ENCODE measurements at places on chromosomes 12 and 14.
A peak's percentile ranks its signal among the peaks of the same experiment; 100 is the strongest.

- peak; percentile 73 for DNase-seq
These were observed 2.3 kb upstream of the AGAP2 start for GRCh38 chr12:57740656-57741412.

DNA sequence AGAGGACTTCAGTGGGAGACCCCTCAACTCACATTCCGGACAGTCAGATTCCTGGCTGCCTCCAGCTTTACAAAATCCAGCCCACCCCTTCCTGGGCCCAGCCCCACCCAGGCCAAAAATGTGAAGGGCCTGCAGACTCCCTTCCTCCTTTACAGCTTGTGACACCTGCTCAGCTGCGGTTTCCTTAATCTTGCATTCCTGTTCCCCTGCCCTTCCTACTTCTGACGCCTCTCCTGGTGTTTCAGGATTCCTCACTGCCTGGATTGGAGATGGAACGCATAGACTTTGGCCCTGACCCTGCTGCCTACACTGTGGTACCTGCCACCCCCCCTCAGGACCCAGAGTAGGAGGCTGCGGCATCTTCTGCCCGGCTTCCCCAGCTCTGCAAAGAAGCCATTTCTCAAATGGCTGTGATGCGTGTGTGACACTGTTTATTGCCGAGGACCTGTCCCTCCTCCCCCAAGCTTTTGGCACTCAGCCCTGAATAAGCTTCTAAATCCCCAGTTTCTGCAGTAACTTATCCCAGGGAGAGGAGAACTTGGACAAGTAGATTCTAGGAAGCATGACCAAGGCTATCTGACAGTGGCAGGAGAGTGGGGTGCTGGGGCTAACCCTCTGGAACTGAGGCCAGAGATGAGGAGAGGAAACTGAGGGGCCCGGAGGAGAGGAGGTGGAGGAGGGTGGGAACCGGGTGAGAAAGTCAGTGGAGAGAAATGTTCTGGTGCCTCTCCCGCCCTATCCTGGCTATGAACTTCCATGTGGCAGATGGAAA, 24.9 kb upstream of the BCDIN3D start:
- DNase-seq = peak; percentile 19

- DNase-seq = no peak
These were observed 23.7 kb upstream of the CERS5 start for GRCh38 chr12:50190859-50191258.

GRCh38 chr12:28145216-28145615, 45.0 kb upstream of the CCDC91 start:
- no peak for DNase-seq

GRCh38 chr14:70801836-70802235, 7.5 kb downstream of the MAP3K9 start:
- DNase-seq = no peak

DNA sequence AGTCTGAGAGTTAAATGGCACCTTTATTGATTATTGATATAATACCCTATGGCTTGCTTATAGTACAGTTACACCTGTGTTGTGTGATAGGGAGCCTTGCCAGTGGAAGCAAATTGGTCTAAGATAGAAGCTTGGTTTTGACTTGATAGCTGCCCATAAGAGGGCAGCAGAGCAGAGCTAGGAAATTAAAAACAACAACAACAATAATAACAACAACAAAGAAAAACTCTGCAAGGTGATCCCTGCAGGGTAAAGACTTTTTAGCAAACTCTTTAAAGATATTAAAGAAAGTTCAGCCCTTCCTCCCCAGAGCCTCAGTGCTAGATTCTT, 18.0 kb upstream of the RNASE10 start:
- DNase-seq = peak; percentile 44

DNA sequence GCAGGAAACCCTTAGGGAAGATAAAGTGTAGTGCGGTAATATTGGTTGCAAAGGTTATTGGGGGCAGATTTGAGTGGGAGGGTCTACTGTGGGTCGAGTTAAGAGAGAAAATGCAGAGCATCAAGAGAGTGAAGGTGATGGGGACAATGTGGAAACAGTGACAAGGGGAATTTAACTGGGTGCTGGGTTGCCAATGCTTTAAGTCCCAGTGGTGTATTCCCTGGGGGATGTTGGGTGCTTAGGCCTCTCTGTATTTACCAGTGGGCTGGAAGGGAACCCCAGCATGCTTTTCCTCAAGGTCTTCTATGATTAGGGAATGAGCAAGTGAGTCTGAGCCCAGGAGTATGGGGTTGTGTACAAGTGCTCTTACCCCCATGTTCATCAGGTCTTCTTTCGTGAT, 10.6 kb downstream of the BCAT1 start:
- DNase-seq = no peak

DNA sequence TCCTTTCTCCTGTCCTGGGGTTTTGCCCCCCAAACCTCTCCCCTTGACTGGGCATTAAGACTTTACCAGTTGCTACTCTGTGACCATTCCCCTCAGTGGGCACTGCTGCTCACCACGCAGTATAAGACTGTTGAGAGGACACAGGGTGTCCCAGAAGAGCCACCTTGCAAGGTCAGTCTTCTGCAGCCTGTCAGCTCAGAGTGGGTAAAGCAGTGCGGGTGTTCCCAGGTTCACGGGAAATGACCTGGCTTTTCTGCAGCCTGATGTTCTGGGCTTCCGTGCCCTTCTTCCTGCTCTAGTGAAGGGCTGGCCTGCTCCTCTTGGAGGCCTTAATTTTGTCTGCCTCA, 34.2 kb downstream of the KCNA1 start:
- no peak for DNase-seq

DNA sequence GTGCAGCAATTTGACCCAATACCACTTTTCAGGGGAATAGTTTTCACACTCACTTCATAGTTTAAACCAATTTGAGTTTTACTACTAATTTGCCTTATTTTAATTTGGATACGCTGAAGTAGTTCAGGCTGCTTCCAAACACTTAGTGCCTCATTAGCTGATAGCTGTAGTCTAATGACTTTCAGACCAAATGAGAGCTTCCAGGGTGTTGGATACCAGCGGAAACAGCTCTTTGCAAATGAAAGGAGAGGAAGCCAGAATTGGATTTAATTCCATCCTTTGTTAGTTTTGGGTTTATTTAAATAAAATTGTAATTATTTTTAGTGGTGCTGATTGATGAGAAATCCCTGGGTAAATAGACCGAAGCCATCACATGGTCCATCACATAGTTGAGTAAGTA, 158.3 kb upstream of the SEL1L start:
- DNase-seq = no peak

DNA sequence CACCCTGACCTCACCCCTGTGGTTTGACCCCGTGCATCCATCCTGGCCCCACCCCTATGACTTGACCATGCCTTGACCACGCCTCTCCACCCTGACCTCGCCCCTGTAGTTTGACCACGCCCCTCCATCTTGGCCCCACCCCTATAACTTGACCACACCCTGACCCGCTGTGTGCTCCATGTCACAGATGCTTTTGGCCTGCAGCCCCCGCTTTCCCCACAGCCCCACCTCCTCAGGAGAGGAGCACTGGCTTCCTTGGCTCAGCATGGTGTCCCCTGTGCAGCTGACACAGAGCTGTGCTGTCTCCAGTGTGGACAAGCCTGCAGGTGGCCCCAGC, 269.9 kb upstream of the SFSWAP start:
- peak; percentile 62 for DNase-seq

GRCh38 chr12:98572010-98572409, 21.5 kb upstream of the SLC25A3 start:
- DNase-seq = peak; percentile 52

DNA sequence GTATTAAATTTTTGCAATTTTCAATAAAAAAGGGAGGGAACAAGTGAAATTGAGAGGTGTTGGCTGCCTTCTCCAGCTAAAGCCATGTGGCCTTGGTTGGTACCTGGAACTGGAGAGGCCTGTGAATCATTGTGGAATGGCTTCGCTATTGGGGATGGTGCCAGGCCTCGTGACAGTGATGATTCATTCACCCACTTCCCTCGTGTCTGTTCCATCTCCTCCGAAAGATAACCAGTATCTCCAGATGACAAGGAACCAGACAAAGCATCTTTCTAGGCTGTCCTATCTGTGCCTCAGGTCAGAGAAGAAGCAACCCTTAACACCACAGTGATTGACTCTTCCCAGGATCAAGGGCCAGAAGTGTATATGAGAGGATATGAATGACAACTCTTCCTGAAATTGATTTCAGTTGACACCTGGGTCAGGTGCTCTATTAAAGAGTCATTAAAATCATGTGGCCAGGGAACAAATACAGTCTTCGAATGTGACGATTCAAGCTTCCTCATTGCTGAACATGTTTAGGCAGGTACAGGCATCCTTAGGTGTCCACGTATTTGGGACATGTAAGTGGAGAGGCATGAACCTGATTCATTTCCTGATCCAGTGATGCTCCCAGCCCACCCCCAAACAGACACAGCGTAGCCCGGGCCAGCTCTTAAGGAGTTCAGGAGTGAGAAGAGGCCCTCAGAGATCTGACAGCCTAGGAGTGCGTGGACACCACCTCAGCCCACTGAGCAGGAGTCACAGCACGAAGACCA, at the start of gene RNASE7:
Gene RNASE7, plus strand, starts transcription at position 687 of the 758 bp plus-strand sequence. CDS start 631 bp downstream, outside the sequence.
- peak; percentile 42 for DNase-seq

DNA sequence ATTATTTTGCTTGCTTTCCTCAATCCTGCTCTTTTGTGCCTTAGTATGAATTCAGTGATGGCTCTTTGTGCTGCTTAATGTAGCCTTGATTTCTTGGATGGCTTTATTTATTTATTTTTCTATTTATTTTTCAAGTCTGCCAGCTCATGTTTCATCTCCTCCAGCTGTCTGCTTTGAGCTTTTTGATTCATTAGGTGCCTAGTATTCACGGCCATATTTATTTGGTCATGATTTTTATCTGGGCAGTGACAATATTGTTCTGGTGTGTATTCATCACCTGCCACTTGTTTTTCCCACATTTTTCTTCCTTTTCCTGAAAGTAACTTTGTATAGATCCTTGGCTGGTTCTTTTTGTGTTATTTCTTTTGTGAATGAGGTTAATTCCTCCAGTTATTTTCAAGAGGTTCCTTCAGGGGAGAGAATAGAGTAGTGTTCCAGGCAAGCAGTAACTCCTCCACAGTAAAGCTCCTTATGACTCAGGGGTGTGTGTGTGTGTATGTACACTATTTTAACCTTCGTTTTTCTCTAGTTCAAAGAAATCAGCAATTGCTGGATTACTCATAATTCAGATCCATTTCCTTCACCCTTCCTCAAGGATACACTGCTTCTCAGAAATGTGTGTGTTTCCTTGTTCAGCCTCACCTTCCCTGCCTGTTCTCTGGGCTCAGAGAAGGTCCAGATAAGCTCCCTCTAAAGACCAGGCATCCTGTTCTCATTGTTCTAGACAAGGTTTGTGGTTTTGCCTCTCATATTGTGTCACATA, 51.6 kb upstream of the PMCH start:
- no peak for DNase-seq

- no peak for DNase-seq
These were observed 13.9 kb downstream of the ALDH2 start for GRCh38 chr12:111780615-111781014.

DNA sequence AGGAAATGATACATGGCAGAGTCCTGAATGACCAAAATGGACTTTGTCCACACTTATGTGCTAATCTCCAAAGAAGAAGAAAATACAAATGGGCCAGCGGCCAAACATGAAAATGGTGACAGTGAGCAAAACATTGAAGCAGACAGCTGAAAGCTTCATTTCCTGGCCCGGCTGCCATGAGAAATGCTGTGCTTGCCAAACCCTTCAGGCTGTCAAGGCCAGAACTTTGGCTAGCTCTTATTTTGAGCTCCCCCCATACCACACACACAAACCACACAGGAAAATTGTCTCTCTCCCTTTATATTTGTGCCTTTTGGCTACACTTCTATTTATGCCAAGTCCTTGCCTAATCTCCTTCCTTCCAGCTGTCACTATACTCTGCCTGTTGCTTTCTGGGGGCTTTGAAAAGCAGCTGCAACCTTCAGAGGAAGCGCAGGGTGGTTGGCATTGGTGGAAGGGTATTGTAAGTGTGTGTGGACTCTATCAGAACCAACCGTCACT, 323.8 kb downstream of the RAD51B start:
- peak; percentile 68 for DNase-seq

- DNase-seq = no peak
These were observed 202.7 kb downstream of the FBXL14 start for GRCh38 chr12:1391722-1392121.

- no peak for DNase-seq
These were observed 124.6 kb downstream of the BCL11B start for GRCh38 chr14:99147366-99147740.

DNA sequence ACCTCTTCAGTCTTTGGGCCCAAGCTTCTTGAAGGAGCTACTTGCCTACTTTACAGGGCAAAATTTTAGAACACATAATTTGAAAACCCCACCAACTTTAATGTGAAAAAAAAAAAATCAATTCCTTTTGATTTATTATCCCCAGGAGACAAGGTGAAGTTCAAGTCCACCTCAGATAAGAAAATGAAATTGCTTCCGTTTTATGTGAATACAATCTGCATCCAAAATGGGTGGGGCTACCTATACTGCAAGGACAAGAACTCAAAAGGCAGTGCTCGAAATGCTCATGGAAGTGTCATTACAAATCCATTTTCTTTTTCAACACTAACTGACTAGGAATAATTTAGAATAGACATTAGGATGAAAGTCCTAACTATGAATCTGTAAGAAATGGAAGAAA, 45.7 kb downstream of the SSPN start:
- DNase-seq = no peak

DNA sequence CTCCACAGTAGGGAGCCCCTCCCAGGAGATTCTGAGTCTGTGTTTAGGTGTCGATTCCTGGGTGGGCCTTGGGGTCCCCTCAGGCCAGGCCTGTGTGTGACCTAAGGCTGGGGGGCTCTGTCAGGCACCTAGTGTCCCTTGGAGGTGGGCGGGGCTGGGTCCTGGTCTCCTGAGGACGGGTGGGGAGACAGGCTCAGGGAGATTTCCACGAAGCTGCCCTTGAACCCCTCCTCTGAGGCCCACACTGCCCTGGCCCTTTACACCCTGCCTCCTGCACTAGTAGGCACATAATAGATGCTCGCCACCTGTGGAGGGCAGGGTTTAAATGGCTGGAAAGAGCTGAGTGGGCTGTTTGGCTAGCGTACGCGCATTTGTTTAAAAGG, 32.9 kb downstream of the MEG3 start:
- no peak for DNase-seq

DNA sequence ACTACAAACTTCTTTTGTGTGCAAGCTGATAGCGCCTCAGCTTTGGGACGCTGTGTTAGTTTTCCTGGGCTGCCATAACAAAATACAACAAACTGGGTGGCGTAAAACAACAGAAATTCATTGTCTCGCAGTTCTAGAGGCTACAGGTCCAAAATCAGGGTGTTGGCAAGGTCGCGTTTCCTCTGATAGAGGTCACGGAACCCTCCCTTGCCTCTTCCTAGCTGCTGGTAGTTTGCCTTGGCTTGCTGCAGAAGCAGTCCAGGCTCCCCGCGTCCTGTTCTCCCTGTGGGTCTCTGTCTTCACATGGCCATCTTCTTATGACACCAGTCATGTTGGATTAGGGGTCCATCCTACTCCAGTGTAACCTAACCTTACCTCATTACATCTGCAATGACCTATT, 32.8 kb upstream of the PTGR2 start:
- DNase-seq = no peak

DNA sequence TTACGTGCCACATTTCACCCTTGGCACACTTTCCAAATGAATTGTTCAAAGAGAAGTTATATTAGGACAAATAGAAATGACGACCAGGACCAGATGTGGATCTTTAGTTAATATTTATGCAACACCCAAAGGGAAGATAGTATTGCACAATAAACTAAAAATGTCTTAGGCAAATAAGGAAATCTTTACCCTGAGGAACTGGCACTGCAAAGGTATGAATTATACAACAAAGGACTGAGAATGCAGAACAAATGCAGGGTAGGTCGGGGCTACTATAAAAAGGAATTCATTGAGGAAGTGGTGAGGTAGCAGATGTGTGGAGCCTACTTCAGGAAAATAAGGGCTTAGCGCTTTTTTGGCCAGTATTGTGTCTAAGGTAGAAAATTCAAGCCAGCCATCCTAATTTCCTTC, 3.9 kb upstream of the TMTC2 start:
- no peak for DNase-seq

GRCh38 chr12:132139912-132140311, 4.2 kb downstream of the DDX51 start:
- DNase-seq = no peak

All from hematopoietic multipotent progenitor cell treated with erythropoietin and hydrocortisone succinate and interleukin-3 and kit ligand, for 6 days (in vitro differentiated cells).